ENCODE measurements at places on chromosomes 7 and 10.

DNA sequence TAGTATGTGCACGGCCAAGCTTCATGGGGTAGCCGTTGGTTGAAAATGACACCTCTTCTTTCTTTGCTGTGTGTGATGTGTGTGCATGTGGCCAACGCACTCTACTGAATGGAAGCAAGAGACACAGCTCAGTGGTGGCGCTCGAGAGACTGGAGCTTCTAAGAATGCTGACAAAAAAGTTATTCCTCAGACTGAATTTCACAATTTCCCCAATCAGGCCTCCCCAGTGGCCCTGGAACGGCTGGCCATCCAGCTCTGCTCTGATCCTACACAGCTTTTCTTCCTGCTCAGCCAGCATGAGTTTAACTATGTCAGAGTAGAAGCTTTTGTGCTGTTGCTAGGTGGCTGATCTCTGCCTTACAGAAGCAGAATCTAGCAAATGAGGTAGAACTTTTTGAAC, 186.7 kb upstream of the PLXDC2 start:
- DNase-seq = no peak

- no peak for DNase-seq
Observed at GRCh38 chr10:74202356-74202755, 51.3 kb downstream of the ADK start.

DNA sequence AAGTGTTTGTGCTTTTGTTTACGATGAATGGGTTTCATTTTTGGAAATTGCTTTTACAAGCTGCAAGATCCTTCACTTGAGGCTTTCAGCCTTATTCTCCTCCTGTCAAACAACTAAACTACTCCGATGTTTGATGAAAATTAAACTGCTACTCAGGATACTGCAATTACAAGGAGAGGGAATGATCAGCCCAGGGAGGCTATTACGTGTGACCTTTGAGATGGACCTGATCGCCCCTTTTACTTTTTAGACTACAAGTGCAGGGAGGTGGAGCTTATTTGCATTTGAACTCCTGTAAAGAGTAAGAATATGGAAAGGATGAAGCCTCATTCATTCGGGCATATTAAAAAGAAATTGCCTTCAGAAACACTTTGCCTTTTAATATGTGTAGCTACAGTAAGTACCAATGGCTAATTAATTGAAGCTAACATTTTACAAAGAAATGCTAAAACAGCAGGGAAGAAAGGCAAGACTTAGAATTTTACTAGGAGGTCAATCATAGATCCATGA, 219.1 kb downstream of the PHTF2 start:
- DNase-seq = no peak

- DNase-seq = no peak
Observed at GRCh38 chr7:95865716-95866371, 93.5 kb downstream of the DYNC1I1 start.

GRCh38 chr10:75866300-75866625, 434.8 kb downstream of the LRMDA start:
- no peak for DNase-seq

Measured in activated CD4-positive, alpha-beta T cell treated with anti-CD3 and anti-CD28 coated beads, Interleukin-2, amount 10 ng/mL, durations not matched to agents 24 days and 14 days (primary cell).